ENCODE measurements at places on chromosomes 3 and 15.

GRCh38 chr15:50945725-50946124 lies 37.2 kb downstream of the AP4E1 start:
- DNase-seq: peak; percentile 18

DNA sequence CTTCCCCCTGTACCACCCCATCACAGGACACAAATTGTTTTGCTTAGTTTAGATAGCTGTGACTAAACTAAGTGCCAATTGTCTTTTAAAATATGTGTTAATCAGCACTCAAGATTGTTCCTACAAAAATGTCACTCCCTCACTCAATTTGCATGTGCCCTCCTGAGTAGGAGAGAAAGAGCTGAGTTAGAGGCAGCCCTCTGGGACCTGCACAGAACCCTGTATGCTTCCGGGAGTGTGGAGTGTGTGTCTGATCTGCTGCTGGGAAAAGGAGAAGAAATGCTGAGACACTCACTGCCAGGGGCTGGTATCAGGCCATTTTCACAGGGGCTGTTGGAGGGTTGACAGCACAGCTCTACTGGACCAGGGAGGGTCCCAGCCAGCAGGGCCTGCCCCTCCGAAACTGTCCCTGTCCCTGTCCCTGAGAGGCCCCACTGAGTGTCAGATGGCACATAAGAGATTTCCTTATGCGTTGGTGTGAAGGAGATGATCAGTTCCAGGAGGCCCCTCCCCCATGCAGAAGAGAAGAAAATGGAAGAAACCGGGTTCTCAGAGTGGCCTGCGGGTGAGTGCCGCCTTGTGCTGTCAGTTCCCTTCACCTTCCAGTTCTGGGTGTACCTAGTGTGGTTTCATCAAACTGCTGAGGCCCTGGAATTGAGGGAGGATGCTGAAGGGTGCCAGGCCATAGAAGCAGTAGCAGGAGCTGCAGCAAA lies 3.9 kb upstream of the B3GNT5 start:
- no peak for DNase-seq

GRCh38 chr3:170608475-170608874 lies 22.6 kb upstream of the SLC7A14 start:
- no peak for DNase-seq

- DNase-seq: no peak
These were observed 35.0 kb downstream of the ZXDC start for GRCh38 chr3:126440709-126440995.

- DNase-seq: no peak
These were observed 300.1 kb upstream of the PROK2 start for GRCh38 chr3:72085036-72085435.

DNA sequence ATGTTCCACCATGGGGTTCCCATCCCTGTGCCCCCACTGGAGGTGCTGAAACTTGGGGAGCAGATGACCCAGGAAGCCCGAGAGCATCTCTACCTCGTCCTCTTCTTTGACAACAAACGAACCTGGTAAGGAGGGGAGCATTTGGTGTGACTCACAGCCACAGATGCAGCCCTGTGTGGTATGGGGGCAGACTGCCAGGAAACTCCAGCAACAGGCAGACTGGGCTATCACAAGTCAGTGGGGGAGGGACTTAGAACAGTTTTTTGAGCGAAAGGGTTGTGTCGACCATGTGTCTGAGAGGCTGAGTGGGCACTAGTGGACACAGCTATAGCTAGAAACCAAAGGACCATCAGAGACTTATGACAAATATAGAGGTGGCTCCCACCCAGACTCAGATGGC lies 3.4 kb upstream of the OGG1 start:
- DNase-seq: no peak

DNA sequence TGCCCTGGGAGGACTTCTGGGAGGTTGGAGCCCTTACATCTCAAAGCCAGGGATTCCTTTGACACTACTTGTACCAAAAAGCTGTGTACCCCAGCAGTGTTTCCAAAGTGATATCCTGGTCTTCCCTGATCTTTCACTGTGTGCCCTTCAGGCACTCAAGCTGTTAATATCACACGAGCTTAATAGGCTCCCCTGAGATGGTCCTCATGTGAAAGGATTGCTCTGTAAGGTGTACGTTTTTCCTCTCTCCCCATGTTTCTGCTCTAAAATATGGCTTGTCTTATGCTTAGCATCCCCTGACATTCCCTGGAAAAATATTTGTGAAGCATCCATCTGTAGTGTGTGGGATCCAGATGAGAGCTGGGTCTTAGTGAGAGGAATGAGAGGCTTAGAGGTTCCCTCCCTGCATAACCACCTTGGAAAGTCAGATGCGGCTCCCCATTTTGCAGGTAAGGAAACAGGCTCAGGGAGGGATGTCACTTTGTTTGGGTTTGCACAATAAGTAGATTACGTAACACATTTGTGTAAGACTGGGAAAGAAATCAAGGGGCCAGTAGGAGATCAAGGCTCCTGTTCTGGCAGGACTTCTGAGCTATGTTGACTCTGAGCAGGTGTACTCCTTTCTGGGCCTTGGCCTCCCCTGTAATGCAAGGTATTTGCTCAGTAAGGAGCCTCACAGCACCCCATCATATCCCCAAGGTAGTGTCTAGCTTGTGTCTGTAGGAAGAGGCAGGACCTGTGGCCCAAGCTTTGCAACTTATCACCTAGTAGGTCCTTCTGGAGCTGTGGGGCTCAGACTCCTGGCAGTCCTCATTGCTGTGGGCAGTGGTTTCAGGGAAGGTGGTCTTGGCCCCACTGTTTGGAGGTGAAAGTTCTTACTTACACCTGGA lies 667 bp upstream of the ACOX2 start:
- peak; percentile 60 for DNase-seq

DNA sequence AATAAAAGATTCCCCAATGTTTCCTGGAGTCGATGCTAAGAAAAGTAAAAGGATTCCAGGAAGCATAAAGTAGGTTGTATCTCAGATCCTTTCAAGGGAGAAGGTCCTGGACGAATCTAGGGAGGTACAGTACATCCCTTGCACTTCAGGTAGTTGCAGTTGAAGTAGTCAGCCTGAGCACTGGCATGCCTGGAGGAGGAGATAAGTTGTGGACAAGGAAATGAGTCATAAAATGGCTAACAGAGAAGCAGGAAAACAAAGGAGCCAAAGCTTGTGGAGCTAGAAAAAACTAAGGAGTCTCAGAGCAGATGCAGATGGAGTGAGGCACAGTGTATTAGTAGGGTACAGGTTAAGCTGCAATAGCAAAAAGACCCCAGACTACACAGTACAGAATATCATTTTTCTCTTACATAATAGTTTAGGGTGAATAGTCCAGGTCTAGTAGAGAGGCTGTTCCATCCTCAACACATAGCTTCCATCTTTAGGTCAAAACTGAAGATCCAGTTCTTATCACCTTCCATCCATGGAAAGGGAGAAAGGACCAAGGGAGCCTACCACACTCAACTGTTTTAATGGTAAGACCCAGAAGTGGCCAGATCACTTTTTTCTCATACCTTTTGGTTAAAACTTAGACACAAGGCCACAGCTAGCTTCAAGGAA lies 41.3 kb downstream of the COL6A5 start:
- peak; percentile 81 for DNase-seq

DNA sequence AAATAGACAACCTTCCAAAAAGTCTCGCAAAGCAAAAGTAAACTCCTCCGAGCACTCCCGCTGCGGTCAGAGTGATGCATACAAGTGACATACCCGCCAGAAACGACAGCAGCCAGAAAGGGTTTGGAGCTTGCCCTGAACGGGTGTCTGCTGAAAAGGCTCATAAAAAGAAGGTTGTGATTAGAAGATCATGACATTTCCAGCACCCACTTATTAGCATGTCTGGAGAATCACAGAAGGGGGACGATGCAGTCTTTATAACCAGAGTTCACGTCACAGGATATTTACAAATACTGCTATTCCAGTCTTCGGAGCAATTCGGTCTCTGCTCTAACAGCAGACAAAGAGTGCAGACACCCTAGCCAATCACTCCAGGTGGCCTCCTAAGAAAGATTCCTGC lies 59.1 kb upstream of the FRMD4B start:
- DNase-seq: peak; percentile 39

- DNase-seq: no peak
These were observed 280.0 kb downstream of the KBTBD8 start for GRCh38 chr3:67278015-67278618.

- DNase-seq: no peak
These were observed 30.7 kb upstream of the MGA start for GRCh38 chr15:41629463-41629862.

- no peak for DNase-seq
These were observed 173.3 kb downstream of the TMEM108 start for GRCh38 chr3:133211449-133211848.

DNA sequence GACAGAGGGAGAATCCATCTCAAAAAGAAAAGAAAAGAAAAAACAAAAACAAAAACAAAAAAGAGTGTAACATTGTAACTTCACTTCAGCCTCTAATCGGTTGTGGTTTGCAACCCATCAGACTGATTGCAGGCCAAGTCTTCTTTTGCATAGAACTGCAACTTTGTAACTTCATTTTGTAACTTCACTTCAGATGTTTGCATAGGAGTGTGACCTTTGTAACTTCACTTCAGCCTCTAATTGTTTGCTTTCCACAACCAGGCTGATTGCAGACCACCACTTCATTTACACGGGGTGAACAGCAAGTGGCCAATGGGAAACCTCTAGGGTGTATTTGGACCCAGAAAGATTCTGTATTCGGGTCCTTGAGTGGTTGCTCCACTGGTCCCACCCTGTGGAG lies 79.1 kb upstream of the CHMP2B start:
- no peak for DNase-seq

GRCh38 chr3:165874663-165875489 lies 37.7 kb upstream of the BCHE start:
- no peak for DNase-seq

DNA sequence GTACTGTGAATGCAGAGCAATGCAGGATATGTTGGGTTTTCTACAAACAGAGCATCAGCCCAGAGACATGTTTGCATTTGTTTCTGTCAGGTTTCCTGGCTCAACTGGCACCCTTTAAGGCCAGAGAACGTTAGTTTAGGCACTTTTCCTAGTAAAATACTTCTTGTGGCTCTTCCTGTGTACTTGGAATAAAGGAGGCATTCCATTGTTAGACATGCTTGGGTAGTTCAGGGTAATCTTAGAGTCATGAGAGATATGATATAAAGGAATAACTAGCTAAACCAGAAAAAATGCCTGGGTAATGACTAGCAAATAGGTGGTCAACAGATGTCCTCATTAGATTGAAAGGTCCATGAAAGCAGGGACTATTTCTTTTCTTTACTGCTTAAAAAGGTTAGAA lies 60.4 kb upstream of the RBM5 start:
- no peak for DNase-seq

DNA sequence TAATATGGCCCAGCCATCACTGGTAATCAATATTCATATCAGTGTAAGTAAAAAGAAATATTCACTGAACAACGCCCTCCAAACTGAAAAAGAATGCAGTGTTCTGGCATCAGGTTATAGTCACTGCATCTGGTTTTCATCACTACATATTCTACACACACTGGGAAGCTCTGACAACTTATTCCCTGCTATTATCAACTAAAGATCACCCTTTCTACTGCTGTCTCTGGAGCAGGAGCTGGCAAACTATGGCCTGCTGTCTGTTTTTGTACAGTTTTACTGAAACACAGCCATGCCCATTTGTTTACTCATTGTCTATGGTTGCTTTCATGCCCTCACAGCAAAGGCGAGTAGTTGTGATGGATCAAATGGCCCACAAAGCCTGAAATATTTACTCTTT lies 35.3 kb downstream of the TUBGCP4 start:
- DNase-seq: no peak

DNA sequence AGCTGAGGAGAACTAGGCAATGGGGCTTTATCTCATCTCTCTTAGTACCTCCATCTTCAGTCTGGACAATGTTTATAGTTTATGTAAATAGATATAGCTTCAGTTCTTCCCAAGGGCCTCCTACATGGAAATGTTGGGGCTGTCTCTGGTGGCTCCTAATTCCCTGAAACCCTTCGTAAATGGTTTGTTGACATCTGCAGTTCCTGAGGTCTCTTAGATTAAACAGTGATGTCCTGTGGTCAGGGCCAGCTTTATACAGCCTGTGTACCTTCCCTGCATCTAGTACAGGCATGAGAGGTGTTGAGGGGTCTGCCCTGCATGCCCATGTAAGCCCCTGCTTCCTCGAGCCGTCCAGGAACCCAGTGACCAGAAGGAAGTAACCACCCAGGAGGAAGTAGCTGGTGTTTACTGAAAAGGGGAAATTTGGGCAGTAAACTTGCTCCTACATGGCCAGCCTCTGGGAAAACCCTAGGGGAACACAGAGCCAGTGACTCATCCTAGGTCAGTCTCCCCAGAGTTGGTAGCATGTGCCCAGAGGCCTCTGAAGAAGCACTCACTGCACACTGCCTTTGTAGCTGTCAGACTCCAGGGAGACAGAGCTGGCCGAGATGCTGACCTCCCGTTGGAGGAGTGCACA lies 4.7 kb upstream of the TBC1D2B start:
- peak; percentile 69 for DNase-seq

GRCh38 chr3:183907911-183908331 lies 23.2 kb upstream of the PARL start:
- no peak for DNase-seq

- no peak for DNase-seq
These were observed 23.2 kb upstream of the LCTL start for GRCh38 chr15:66588971-66589370.

GRCh38 chr15:81784751-81785150 lies 261.1 kb downstream of the MEX3B start:
- DNase-seq: no peak

DNA sequence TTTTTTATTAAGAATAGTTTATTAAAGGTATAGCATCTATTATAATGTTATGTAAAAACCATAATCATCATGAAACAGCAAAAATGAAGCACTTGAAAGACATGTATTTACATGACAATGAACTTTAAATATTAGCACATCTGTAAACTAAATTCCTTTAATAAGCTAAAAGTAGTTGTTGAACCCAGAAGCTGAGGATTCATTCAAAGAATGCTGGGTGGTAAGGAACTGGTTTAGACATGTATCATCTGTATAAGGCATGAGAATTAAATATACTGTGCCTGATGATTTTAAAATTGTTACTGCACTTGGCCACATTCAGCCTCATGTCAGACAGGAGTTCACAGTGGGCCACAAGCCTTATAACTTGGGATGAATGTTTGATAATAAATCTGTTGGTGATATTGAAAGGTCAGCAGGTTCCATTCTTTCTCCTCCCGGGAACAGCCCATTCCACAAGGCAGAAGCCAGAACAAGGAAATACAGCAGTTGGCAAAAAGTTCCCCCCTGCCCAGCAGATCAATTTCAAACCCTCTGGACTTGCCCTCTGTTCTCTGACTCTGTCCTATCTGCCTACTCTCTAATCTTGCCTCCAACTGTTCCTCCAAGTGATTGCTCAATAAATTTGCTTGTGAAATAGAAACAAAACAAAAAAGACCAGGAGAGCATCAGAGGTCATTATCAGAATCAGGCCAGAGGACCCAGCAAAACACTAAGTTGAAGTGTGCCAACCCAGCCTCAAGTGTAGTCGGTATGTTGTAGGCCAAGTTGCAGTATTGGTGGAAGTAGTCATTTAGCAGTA lies 49.8 kb upstream of the TEX264 start:
- DNase-seq: peak; percentile 77

- DNase-seq: no peak
These were observed 315.4 kb downstream of the PTPRG start for GRCh38 chr3:61876797-61877196.

- DNase-seq: no peak
These were observed 13.2 kb upstream of the SLC6A6 start for GRCh38 chr3:14389166-14389606.

All from bronchial epithelial cell (primary cell).